ENCODE measurements at places on chromosomes 13 and 19. TPM values are rescaled to one million over a fixed set of nuclear protein-coding genes. Genes with fewer than 3 reads are reported as not detected.

MUC16 gene
- polyA plus RNA-seq = not detected

CD320 gene
- 69.4 TPM for polyA plus RNA-seq

ZNF723 gene
- polyA plus RNA-seq = 0.20 TPM

MEDAG gene
- 1.4 TPM for polyA plus RNA-seq

SIAH3 gene
- polyA plus RNA-seq = 13.3 TPM

DLL3 gene
- 46.3 TPM for polyA plus RNA-seq

MBD3L2 gene
- not detected for polyA plus RNA-seq

KLF1 gene
- polyA plus RNA-seq = 0.42 TPM

PSG3 gene
- polyA plus RNA-seq = 0.17 TPM

ZFP28 gene
- polyA plus RNA-seq = 25.8 TPM
